ENCODE measurements at places on chromosomes 16 and 17.

- no peaks in the 10 kb centered on the region for H3K4me1 ChIP-seq
- H3K27me3 ChIP-seq, result no peaks in the 10 kb centered on the region
- H3K36me3 ChIP-seq, result no peaks in the 10 kb centered on the region
- DNase-seq, result no peak
Observed at GRCh38 chr17:36001110-36001771, at the start of gene CCL15. Gene CCL15, minus strand, starts transcription at chr17:36001553. Its CDS starts 61 bp downstream, at chr17:36001492.

- no peaks in the 10 kb centered on the region for H3K36me3 ChIP-seq
- no peaks in the 10 kb centered on the region for H3K4me1 ChIP-seq
- no peak overlapping the region for H3K4me3 ChIP-seq
- H3K27ac ChIP-seq, result peak overlapping the region; percentile 53
- no peak for DNase-seq
Observed at GRCh38 chr17:41773731-41774193, 12.7 kb downstream of the JUP start.

DNA sequence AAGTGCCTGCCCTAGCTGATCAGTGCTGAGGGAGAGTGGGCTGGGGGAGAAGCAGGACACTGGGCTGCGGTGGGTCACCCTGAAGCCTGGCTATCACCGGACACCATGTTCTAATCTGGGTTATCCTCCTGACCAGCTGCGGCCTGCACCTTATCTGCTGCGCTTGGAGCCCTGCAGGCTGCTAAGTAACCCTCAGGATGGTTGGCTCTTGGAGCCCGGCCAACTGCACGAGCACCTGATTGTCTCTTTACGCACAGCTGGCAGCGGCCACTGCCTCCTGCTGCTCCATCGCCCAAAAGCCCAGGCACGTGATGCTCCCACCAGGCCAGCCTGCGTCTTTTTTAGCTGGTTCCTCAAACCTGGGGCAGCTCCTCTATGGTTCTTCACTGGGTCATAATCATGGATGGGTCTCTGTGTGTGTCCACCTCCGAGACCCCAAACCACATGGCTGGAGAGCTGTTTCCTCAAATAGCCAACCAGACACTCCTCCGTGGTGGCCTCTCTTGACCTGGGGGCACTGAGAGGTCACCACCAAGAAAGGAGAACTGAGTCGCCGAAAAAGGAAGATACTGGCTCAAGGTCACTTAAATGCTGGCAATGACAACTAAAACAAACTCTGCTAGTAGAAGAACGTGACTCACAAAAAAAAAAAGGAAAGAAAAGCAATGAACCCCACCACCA lies 21.7 kb downstream of the SPHK1 start:
- DNase-seq, result no peak
- H3K4me1 ChIP-seq, result no peaks in the 10 kb centered on the region
- no peaks in the 10 kb centered on the region for H3K36me3 ChIP-seq
- H3K27me3 ChIP-seq, result no peaks in the 10 kb centered on the region
- H3K27ac ChIP-seq, result no peak overlapping the region

DNA sequence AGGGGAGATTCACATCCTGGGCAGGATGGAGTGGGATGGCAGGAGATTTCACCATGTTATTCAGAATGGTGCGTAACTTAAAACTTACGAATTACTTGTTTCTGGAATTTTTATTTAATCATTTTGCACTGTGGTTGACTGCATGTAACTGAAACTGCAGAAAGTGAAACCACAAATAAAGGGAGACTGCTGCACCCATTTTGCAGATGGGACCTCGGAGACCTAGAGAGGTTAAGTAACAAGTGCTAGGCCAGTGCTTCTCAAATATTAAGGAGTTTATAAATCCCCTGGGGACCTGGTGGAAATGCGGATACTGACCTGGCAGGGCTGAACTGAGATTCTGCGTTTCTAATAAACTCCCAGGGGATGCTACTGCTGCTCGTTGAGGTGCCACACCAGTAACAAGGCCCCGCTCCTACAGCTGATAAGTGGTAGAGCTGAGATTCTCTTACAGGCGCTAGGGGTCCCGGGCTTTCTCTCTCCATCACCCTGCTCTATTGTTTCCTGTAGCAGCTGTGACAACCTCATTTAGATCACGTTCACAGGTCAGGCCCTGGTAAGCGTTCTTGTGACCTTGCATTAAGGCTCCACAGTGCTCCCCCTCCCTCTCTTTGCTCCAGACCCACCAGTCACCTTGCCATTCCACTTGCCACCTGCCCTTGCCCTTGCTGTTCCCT lies 167.1 kb upstream of the CDH13 start:
- no peaks in the 10 kb centered on the region for H3K27me3 ChIP-seq
- no peak for DNase-seq
- H3K36me3 ChIP-seq, result no peaks in the 10 kb centered on the region
- no peaks in the 10 kb centered on the region for H3K4me1 ChIP-seq
- H3K4me3 ChIP-seq, result no peak overlapping the region
- H3K27ac ChIP-seq, result no peak overlapping the region

GRCh38 chr16:84239909-84240308 lies at the start of gene KCNG4:
Gene KCNG4, minus strand, starts transcription at chr16:84240012. Its CDS starts 2,527 bp downstream, at chr16:84237485.
- no peaks in the 10 kb centered on the region for H3K27me3 ChIP-seq
- H3K36me3 ChIP-seq, result no peaks in the 10 kb centered on the region
- H3K4me1 ChIP-seq, result no peaks in the 10 kb centered on the region
- no peak within 1 kb of the TSS for H3K4me3 ChIP-seq

DNA sequence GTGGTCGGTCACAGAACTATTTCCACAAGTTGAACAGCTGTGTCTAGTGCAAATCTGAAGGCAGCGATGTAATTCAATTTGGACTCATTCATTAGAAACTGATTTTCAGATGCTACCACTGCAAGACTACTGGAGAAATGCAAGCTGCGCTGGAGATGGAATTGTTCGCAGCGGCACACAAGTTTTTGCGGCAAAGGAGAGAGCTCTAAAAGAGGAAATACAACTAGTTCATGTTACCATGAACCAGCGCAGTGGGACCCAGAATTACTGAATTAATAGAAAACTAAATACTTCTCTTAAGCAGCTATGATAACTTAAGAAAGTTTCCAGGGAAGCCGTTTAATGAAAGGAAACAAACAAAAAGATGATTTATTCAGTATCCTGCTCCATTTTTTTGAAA lies 1.9 kb downstream of the CREBBP start:
- no peaks in the 10 kb centered on the region for H3K36me3 ChIP-seq
- no peak overlapping the region for H3K27ac ChIP-seq
- H3K27me3 ChIP-seq, result no peaks in the 10 kb centered on the region

GRCh38 chr16:74718741-74719610 lies 18.3 kb upstream of the MLKL start:
- no peaks in the 10 kb centered on the region for H3K4me1 ChIP-seq
- no peak for DNase-seq
- no peaks in the 10 kb centered on the region for H3K36me3 ChIP-seq
- H3K27ac ChIP-seq, result no peak overlapping the region
- H3K27me3 ChIP-seq, result no peaks in the 10 kb centered on the region
- H3K4me3 ChIP-seq, result no peak overlapping the region

GRCh38 chr16:53061701-53062159 lies 6.9 kb downstream of the CHD9 start:
- no peaks in the 10 kb centered on the region for H3K36me3 ChIP-seq
- no peak overlapping the region for H3K27ac ChIP-seq
- no peak for DNase-seq
- no peaks in the 10 kb centered on the region for H3K4me1 ChIP-seq
- no peaks in the 10 kb centered on the region for H3K27me3 ChIP-seq

DNA sequence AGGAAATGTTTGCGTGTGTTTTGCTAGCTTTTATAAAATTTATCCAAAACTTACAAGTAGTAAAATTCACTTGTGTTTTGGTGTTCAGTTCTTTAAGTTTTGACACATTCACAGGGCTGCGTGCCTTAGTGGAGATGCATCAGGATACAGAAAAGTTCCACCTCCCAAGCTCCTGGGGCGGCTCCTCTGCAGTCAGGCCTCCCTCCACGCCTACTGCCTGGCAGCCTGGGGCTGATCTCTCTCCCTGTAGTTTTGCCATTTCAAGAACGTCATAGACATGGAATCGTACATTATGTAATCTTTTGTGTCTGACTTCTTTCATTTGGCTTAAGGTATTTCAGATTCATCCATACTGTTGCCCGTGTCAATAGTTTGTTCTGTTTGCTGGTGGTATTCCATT lies 27.2 kb upstream of the IRF8 start:
- H3K27me3 ChIP-seq, result no peaks in the 10 kb centered on the region
- H3K4me1 ChIP-seq, result no peaks in the 10 kb centered on the region
- no peak overlapping the region for H3K4me3 ChIP-seq

GRCh38 chr16:87314990-87315420 lies 2.2 kb downstream of the C16orf95 start:
- no peak overlapping the region for H3K27ac ChIP-seq
- DNase-seq, result no peak
- no peaks in the 10 kb centered on the region for H3K36me3 ChIP-seq
- H3K4me1 ChIP-seq, result no peaks in the 10 kb centered on the region
- H3K4me3 ChIP-seq, result no peak overlapping the region

DNA sequence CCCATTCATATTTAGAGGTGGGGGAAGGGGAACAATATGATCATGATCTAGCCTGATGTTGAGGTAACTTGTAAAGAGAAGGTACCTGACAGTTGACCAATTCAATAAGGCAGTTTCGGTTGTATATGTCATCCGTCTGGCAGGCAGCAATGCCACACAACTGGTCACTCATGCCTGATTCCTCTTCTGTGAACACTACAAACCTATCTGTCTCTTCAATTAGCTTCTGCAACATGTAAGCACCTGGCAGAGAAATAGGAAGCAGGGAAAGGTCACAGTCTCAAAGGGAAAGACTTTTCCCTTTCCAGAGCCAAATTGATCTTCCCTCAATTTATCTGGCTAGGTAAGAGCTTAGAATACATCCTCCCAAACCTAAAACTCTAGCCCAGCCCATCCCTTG lies 10.2 kb upstream of the RSKR start:
- H3K4me3 ChIP-seq, result no peak overlapping the region
- no peaks in the 10 kb centered on the region for H3K36me3 ChIP-seq
- H3K27ac ChIP-seq, result no peak overlapping the region
- DNase-seq, result no peak
- no peaks in the 10 kb centered on the region for H3K27me3 ChIP-seq
- H3K4me1 ChIP-seq, result no peaks in the 10 kb centered on the region

GRCh38 chr16:83899978-83900377 lies 1.1 kb downstream of the MLYCD start:
- no peak for DNase-seq
- H3K36me3 ChIP-seq, result no peaks in the 10 kb centered on the region
- no peaks in the 10 kb centered on the region for H3K4me1 ChIP-seq
- peak overlapping the region; percentile 95 for H3K27ac ChIP-seq

DNA sequence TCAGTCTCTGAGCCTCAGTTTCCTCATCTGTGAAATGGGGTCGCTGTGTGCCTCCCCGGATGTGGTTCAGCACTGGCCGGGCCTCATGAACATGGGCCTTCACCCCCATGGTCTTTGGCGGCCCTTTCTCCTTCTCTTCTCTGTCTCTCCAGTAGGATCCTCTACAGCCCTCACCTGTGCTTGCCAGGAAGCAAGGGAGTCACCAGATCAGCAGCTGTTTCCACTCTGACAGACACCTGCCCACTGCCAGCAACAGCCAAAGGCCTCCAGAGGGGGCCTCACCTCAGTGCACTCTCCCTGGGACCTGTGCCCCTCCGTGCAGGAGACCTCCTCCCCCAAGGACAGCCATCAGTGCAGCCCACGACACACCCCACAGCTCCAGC lies 89.4 kb downstream of the C16orf78 start:
- H3K27me3 ChIP-seq, result no peaks in the 10 kb centered on the region
- H3K4me1 ChIP-seq, result no peaks in the 10 kb centered on the region
- no peak overlapping the region for H3K27ac ChIP-seq
- H3K36me3 ChIP-seq, result no peaks in the 10 kb centered on the region
- no peak for DNase-seq

GRCh38 chr17:69945698-69946185 lies 129.3 kb upstream of the KCNJ16 start:
- no peaks in the 10 kb centered on the region for H3K4me1 ChIP-seq
- no peak for DNase-seq
- no peak overlapping the region for H3K4me3 ChIP-seq

GRCh38 chr17:72594248-72594647 lies 473.4 kb downstream of the SOX9 start:
- no peaks in the 10 kb centered on the region for H3K36me3 ChIP-seq
- no peak for DNase-seq
- no peaks in the 10 kb centered on the region for H3K27me3 ChIP-seq

- H3K4me1 ChIP-seq, result no peaks in the 10 kb centered on the region
- DNase-seq, result no peak
- H3K27ac ChIP-seq, result no peak overlapping the region
- no peaks in the 10 kb centered on the region for H3K36me3 ChIP-seq
- H3K4me3 ChIP-seq, result no peak overlapping the region
- no peaks in the 10 kb centered on the region for H3K27me3 ChIP-seq
Observed at GRCh38 chr16:89623511-89624261, 10.2 kb downstream of the DPEP1 start.

GRCh38 chr17:79778504-79779083 lies 646 bp downstream of the CBX2 start:
- no peaks in the 10 kb centered on the region for H3K36me3 ChIP-seq
- H3K4me3 ChIP-seq, result peak overlapping the region; percentile 57
- no peak for DNase-seq
- peaks cover 10% of the 10 kb centered on the region for H3K4me1 ChIP-seq

- DNase-seq, result peak; percentile 88
- no peak overlapping the region for H3K4me3 ChIP-seq
- peaks cover 11% of the 10 kb centered on the region for H3K4me1 ChIP-seq
- H3K27ac ChIP-seq, result peak overlapping the region; percentile 98
- H3K27me3 ChIP-seq, result no peaks in the 10 kb centered on the region
Observed at GRCh38 chr17:901191-901950, 78.2 kb downstream of the NXN start.

DNA sequence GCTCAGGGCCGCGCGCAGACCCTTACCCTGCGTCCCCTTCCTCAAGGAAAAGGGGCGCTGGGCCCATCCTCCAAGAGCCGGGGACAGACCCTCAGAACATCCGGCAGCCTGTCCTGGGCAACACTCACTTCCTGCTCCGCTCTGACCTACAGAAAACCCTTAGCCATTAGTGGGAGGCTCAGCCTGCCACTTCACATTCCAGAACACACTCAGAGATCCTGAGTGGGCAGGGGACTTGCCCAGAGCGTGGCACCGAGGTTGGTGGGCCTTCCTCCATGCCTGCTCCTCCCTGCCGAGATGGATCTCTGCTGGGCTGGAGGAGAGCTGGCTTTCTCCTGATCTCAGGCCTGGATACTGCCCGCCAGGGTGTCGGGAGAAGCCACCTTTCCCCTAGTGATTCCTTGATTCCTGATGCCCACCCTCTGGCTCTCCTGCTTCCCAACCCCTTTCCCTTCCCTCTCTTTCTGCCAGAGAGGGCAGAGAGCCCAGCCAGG lies 1.5 kb downstream of the SCARF1 start:
- H3K4me1 ChIP-seq, result no peaks in the 10 kb centered on the region
- H3K4me3 ChIP-seq, result peak overlapping the region; percentile 0

- H3K27me3 ChIP-seq, result no peaks in the 10 kb centered on the region
- no peaks in the 10 kb centered on the region for H3K4me1 ChIP-seq
Observed at GRCh38 chr17:39962642-39963220, at the start of gene GSDMA. Gene GSDMA, plus strand, starts transcription at chr17:39963004. Its CDS starts 2,684 bp downstream, at chr17:39965688.
